ENCODE measurements at places on chromosomes 4 and X.
A peak's percentile ranks its signal among the peaks of the same experiment; 100 is the strongest.

DNA sequence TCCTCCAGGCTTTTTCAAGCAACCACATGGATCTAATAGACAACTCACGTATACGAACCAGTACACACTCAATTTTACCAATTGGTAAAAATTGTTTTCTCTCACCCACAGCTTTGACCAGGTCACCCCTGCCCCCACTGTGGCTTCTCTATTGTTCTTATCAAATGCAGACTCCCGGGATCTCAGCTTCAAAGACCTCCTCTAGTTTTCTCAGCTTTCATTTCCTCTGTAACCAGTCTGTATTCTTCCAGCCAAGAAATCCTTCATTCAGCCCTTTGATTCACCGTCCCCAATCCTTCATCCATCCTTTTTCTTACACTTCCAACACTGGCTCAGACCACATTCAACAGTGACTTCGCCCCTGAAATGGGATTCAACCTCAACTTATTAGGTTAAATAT is 120.7 kb downstream of the CORIN start:
- H3K4me3 ChIP-seq, result no peak overlapping the region
- no peaks in the 10 kb centered on the region for H3K36me3 ChIP-seq
- H3K27ac ChIP-seq, result no peak overlapping the region

- no peak overlapping the region for H3K27ac ChIP-seq
- H3K4me3 ChIP-seq, result no peak overlapping the region
- DNase-seq, result no peak
- H3K4me1 ChIP-seq, result no peaks in the 10 kb centered on the region
- no peaks in the 10 kb centered on the region for H3K27me3 ChIP-seq
Measured at GRCh38 chrX:68254738-68255645, 178.3 kb downstream of the OPHN1 start.

DNA sequence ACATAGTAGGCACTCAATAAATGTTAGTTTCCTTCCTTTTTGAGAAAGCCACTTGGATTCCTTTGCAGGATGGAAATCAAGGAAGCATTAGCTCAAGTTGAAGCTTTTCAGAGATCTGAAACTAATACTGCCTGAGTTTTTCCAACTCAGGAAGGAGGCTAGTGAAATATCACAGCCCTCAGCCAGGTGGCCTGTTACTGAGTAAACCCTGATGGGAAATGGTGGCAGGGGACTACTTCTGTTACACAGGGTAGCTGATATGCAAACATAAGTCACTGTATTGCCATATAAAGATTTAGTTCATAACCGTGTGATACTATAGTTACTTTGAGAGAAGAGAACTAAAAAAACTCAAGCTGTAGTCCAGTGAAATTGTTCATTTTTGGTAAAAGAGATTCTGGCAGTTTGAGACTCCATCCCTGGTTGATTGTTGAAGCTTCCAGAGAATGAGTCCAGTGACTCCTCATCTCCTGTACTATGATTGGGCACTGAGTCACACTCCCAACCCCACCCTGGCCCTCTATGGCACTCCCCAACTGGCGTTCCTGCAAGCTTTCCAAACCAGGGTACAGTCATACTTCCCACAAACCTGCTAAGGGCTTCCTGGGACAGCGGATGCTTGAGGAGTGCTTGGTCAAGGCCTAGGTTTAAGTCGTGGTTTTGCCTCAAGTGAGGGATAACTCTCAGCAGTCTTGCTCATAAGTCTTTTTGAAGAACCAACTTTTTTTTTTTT is 81.8 kb downstream of the MID1IP1 start:
- H3K4me1 ChIP-seq, result peaks cover 53% of the 10 kb centered on the region
- H3K4me3 ChIP-seq, result no peak overlapping the region
- peak overlapping the region; percentile 50 for H3K27ac ChIP-seq
- no peaks in the 10 kb centered on the region for H3K36me3 ChIP-seq
- DNase-seq, result no peak

DNA sequence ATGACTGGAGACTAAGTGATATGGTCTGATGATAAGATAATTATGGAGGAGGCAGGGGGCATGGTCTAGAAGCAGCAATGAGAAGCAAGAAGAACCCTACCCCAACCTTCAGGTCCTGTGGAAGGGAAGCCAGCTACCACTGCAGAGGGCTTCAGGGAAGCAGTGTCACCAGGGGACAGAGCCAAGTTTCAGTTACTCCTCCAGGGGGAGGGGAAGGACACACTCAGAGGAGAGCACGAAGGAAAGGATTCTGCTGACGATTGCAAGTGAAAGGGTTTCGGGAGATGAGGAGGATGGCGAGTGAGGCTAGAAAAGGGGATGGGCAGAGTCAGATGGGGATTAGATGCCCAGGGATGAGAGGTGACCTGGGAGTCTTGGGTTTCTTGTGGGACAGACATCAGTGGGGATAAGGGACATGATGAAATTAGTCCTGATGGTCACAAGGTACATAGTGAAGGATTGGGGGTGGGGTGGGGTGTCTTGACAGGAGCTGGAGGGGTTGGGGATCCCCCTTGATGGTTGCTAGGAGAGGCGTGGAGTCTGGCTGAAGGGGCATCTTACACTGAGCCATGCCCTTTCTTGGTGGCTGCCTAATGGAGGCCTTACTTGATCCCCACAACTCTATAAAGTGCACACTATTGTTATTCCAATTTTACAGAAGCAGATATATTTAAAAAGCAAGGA is 45.4 kb downstream of the TIGD4 start:
- no peak for DNase-seq
- no peak overlapping the region for H3K4me3 ChIP-seq

DNA sequence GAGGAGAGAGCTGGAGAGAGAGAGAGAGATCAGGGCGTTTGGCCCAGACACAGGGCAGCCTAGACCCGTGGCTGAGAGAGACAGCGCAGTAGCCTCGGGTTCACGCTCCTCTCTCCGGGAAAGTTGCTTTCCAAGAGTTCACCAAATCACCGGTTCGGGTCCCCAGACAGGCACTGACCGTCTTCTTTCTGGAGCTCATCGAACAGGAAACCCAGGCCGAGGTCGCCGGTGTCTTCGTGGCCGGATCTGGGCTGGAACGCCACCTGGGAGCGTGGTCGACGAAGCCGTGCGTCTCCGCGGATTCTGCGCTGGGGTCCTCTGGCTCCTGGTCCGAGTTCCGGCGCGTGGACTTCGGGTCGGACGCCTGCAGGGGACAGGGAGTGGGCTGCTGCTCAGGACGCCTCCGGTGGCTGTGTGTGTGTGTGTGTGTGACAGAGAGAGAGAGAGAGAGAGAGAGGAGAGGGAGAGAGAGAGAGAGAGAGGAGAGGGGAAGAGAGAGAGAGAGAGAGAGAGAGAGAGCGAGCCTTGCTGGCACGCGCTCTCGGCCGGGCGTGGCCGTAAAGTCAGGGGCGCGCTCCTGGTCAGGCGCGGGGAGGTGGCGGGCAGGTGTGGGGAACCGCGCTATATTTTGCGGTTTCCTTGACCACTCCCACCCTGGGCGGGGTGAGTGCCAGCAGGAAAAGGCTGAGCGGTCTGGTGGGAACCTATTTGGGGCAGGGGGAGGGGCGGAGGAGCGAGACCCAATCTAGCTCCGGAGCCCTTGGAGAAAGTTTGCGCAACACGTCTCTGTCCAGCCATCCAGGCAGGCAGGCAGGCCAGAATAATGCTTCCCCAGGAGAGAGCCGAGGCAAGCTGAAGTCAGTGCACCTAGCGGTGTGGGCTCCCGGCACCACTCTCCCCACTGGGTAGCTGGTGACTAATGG is 62.1 kb downstream of the RHOXF2B start:
- no peak for DNase-seq
- no peak overlapping the region for H3K27ac ChIP-seq
- H3K36me3 ChIP-seq, result no peaks in the 10 kb centered on the region
- H3K4me1 ChIP-seq, result no peaks in the 10 kb centered on the region

- H3K4me1 ChIP-seq, result no peaks in the 10 kb centered on the region
- H3K27me3 ChIP-seq, result no peaks in the 10 kb centered on the region
- no peak for DNase-seq
- no peak overlapping the region for H3K27ac ChIP-seq
Measured at GRCh38 chrX:3548765-3549391, 164.6 kb downstream of the PRKX start.

DNA sequence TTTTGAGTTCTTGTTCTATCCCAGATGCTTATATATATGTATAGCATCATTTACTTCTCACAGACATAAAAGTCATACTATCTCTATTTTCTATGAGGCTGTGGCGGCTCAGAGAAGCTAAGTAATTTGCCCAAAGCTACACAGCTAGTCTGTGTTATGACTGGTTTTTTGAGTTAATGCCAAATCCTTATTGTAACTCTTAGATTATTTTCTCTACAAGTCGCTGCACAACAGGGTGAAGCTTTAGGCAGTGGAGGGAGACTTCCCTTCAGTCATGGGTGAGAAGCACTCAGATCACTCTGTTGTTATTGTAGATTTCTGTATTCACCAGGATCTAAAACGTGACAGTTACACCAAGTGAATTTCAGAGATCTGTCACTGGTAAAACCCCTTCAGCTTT is 48.1 kb downstream of the WWC2 start:
- H3K4me3 ChIP-seq, result no peak overlapping the region
- H3K36me3 ChIP-seq, result no peaks in the 10 kb centered on the region
- H3K27me3 ChIP-seq, result no peaks in the 10 kb centered on the region
- no peak for DNase-seq
- no peak overlapping the region for H3K27ac ChIP-seq

DNA sequence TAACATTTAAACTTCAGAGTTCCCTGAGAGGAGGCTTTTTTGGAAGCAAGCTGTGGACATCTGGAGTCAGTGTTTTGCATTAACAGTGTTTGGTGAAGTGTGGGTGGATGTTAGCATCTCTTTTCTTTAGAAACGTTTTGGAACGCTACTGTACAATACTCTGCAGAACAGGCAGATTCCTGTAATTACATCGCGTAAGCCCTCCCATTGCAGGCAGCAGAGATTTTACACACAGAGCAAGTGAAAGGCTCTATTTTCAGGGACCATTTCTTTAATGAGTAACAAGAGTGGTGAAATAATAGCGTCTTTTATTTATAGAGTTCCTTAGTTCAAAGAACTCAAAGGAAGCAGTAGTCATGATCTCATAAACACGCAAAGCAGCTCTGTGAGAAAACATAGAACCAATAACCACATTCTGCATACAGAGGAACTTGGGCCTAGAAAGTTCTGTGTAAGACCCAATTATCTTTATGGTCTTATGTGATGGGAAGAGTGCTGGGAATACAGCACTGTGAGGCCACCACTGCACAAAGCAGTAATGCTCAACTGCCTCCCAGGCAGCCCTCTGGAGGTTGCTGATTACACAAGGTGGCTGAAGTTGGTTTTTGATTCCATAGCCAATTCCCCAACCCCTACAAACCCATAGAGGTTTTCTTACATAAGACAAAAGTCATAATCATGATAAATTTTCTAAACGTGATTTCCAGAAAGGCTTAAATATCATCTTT is 298.7 kb upstream of the EPHA5 start:
- H3K27me3 ChIP-seq, result no peaks in the 10 kb centered on the region
- H3K27ac ChIP-seq, result no peak overlapping the region
- H3K4me1 ChIP-seq, result peaks cover 18% of the 10 kb centered on the region
- DNase-seq, result no peak
- H3K36me3 ChIP-seq, result no peaks in the 10 kb centered on the region

- no peak overlapping the region for H3K4me3 ChIP-seq
- DNase-seq, result no peak
- H3K27me3 ChIP-seq, result no peaks in the 10 kb centered on the region
Measured at GRCh38 chrX:120514236-120514635, 45.1 kb upstream of the LAMP2 start.

- no peak for DNase-seq
- H3K36me3 ChIP-seq, result no peaks in the 10 kb centered on the region
- no peak overlapping the region for H3K4me3 ChIP-seq
- H3K4me1 ChIP-seq, result no peaks in the 10 kb centered on the region
- H3K27ac ChIP-seq, result no peak overlapping the region
Measured at GRCh38 chr4:26039639-26040359, 125.8 kb downstream of the SMIM20 start.

- H3K4me3 ChIP-seq, result no peak overlapping the region
- H3K27me3 ChIP-seq, result no peaks in the 10 kb centered on the region
- no peak for DNase-seq
- H3K27ac ChIP-seq, result no peak overlapping the region
- peaks cover 4% of the 10 kb centered on the region for H3K36me3 ChIP-seq
- no peaks in the 10 kb centered on the region for H3K4me1 ChIP-seq
Measured at GRCh38 chrX:120260369-120260768, 9.8 kb downstream of the ZBTB33 start.

DNA sequence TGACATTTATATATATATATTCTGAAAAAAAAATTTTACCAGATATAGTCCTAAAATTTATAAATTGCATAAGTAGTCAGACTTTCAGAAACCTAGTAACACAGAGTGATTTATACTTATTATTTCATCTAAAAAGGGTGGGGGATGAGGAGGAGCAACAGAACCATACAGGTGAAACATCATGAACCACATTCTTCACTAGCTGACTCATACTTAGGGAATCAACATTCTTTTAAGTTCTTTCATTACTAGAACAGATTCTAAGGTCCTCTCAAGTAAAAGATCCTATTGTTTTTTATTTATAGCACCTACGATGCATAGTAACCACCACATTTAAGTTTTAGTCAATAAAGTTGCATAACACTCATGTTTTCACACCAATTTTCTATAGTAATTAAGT is 166.1 kb downstream of the LRBA start:
- H3K27ac ChIP-seq, result no peak overlapping the region
- H3K4me3 ChIP-seq, result no peak overlapping the region
- peaks cover 18% of the 10 kb centered on the region for H3K36me3 ChIP-seq
- no peak for DNase-seq
- no peaks in the 10 kb centered on the region for H3K4me1 ChIP-seq

- no peak overlapping the region for H3K4me3 ChIP-seq
- DNase-seq, result no peak
- H3K36me3 ChIP-seq, result 0 out of 2 replicates have a peak, but pooled peaks cover 2% of the 10 kb centered on the region
Measured at GRCh38 chr4:95084584-95084983, 326.8 kb downstream of the BMPR1B start.

GRCh38 chr4:174198828-174199227 is 84.6 kb downstream of the FBXO8 start:
- no peak overlapping the region for H3K4me3 ChIP-seq
- no peak overlapping the region for H3K27ac ChIP-seq
- no peak for DNase-seq
- peaks cover 5% of the 10 kb centered on the region for H3K27me3 ChIP-seq
- no peaks in the 10 kb centered on the region for H3K4me1 ChIP-seq

- H3K27ac ChIP-seq, result no peak overlapping the region
- H3K27me3 ChIP-seq, result no peaks in the 10 kb centered on the region
- H3K4me1 ChIP-seq, result no peaks in the 10 kb centered on the region
- H3K4me3 ChIP-seq, result no peak overlapping the region
Measured at GRCh38 chr4:2647403-2648158, 108.6 kb downstream of the TNIP2 start.

GRCh38 chrX:134661295-134661694 is 3.0 kb upstream of the PLAC1 start:
- no peaks in the 10 kb centered on the region for H3K36me3 ChIP-seq
- no peak overlapping the region for H3K4me3 ChIP-seq
- no peaks in the 10 kb centered on the region for H3K4me1 ChIP-seq
- DNase-seq, result no peak

- DNase-seq, result no peak
- H3K27ac ChIP-seq, result no peak overlapping the region
- no peaks in the 10 kb centered on the region for H3K36me3 ChIP-seq
- H3K27me3 ChIP-seq, result no peaks in the 10 kb centered on the region
- H3K4me3 ChIP-seq, result no peak overlapping the region
- H3K4me1 ChIP-seq, result no peaks in the 10 kb centered on the region
Measured at GRCh38 chr4:140777894-140778293, 21.7 kb upstream of the TBC1D9 start.

Measured in DND-41 (cell line).